Effector memory CD4-positive, alpha-beta T cell (primary cell): ENCODE measurements at places on chromosomes 2 and 18.
A peak's percentile ranks its signal among the peaks of the same experiment; 100 is the strongest.

GRCh38 chr18:2547477-2548087, 23.7 kb downstream of the METTL4 start:
- no peak overlapping the region for H3K27ac ChIP-seq
- DNase-seq, result no peak
- H3K4me1 ChIP-seq, result no peaks in the 10 kb centered on the region
- H3K36me3 ChIP-seq, result peaks cover 7% of the 10 kb centered on the region
- H3K4me3 ChIP-seq, result no peak overlapping the region

DNA sequence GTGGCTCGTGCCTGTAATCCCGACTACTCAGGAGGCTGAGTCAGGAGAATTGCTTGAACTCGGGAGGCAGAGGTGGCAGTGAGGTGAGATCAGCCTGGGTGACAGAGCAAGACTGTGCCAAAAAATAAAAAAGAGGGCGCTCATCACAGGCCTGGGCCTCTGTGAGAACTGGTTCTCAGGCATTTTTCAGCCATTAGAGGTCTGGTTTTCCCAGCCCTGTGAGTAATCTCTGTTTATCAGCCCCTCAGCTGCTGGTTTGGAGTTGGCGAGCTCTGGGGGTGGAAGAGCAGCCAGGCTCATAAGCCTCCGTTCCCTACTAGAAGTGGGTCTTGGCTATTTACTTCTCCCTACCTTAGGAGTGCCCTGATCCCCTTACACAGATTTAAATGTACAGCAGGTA, 53.1 kb downstream of the CHRNA1 start:
- peaks cover 3% of the 10 kb centered on the region for H3K27me3 ChIP-seq
- H3K27ac ChIP-seq, result no peak overlapping the region
- H3K36me3 ChIP-seq, result no peaks in the 10 kb centered on the region
- no peak overlapping the region for H3K4me3 ChIP-seq

GRCh38 chr2:6977113-6977741, 60.0 kb downstream of the RNF144A start:
- H3K27me3 ChIP-seq, result no peaks in the 10 kb centered on the region
- no peak overlapping the region for H3K4me3 ChIP-seq
- DNase-seq, result no peak
- no peak overlapping the region for H3K27ac ChIP-seq
- no peaks in the 10 kb centered on the region for H3K4me1 ChIP-seq
- no peaks in the 10 kb centered on the region for H3K36me3 ChIP-seq

GRCh38 chr2:220648628-220649027, 923.5 kb downstream of the EPHA4 start:
- H3K4me1 ChIP-seq, result no peaks in the 10 kb centered on the region
- H3K4me3 ChIP-seq, result no peak overlapping the region
- H3K27me3 ChIP-seq, result no peaks in the 10 kb centered on the region
- no peak for DNase-seq
- no peak overlapping the region for H3K27ac ChIP-seq

- H3K36me3 ChIP-seq, result peaks cover 20% of the 10 kb centered on the region
- peak; percentile 18 for DNase-seq
- no peak overlapping the region for H3K4me3 ChIP-seq
- no peaks in the 10 kb centered on the region for H3K27me3 ChIP-seq
Observed at GRCh38 chr2:219155054-219155644, 5.5 kb downstream of the NHEJ1 start.

DNA sequence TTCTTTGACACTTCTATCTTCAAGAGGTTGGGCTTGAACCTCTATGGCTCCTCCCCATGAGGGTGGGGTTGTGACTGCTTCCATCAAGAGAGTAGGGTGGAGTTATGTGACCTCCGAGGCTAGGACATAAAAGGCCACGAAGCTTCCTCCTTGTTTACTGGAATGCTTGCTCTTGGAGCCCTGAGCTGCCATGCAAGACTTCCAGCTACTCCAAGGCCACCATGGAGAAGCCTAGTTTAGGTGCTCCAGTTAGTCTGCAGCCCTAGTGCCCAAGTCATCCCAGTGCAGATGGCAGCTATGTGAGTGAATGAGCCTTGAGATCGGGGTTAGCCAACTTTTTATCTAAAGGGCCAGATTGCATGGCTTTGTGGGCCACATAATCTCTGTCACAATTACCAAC, 2.4 kb upstream of the MERTK start:
- no peak overlapping the region for H3K27ac ChIP-seq
- H3K27me3 ChIP-seq, result peaks cover 5% of the 10 kb centered on the region
- no peak overlapping the region for H3K4me3 ChIP-seq
- peaks cover 10% of the 10 kb centered on the region for H3K4me1 ChIP-seq
- DNase-seq, result no peak

GRCh38 chr18:24293254-24293653, 104.4 kb downstream of the OSBPL1A start:
- H3K4me1 ChIP-seq, result no peaks in the 10 kb centered on the region
- DNase-seq, result no peak
- H3K36me3 ChIP-seq, result no peaks in the 10 kb centered on the region
- no peaks in the 10 kb centered on the region for H3K27me3 ChIP-seq
- H3K4me3 ChIP-seq, result no peak overlapping the region

GRCh38 chr18:25921677-25922421, 168.6 kb downstream of the SS18 start:
- no peaks in the 10 kb centered on the region for H3K36me3 ChIP-seq
- DNase-seq, result no peak
- no peak overlapping the region for H3K4me3 ChIP-seq
- H3K27ac ChIP-seq, result no peak overlapping the region
- no peaks in the 10 kb centered on the region for H3K4me1 ChIP-seq
- H3K27me3 ChIP-seq, result no peaks in the 10 kb centered on the region

DNA sequence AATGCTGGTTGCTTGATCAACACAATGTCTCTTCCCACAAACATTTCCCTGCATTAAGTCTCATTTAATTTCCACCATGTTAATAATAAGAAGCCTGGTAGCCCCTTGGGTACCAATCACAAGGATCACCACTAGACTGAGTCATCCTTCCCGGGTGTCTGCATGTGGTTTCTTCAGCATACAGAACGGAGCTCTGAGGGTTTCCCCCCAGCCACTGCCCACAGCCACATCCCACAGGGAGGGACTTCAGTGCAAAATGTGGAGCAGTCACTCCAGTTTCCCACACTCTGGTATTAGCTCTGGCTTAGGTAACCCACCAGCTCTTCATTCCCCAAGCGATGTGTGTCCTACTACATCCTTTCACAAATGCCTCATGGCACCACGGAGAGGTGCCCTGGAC, 42.7 kb upstream of the POLE4 start:
- H3K4me1 ChIP-seq, result no peaks in the 10 kb centered on the region
- no peak overlapping the region for H3K4me3 ChIP-seq
- no peaks in the 10 kb centered on the region for H3K27me3 ChIP-seq
- no peak for DNase-seq

GRCh38 chr2:143801561-143801960, 672.3 kb downstream of the ARHGAP15 start:
- H3K4me1 ChIP-seq, result no peaks in the 10 kb centered on the region
- H3K36me3 ChIP-seq, result no peaks in the 10 kb centered on the region
- H3K27me3 ChIP-seq, result no peaks in the 10 kb centered on the region
- no peak overlapping the region for H3K27ac ChIP-seq
- H3K4me3 ChIP-seq, result no peak overlapping the region

DNA sequence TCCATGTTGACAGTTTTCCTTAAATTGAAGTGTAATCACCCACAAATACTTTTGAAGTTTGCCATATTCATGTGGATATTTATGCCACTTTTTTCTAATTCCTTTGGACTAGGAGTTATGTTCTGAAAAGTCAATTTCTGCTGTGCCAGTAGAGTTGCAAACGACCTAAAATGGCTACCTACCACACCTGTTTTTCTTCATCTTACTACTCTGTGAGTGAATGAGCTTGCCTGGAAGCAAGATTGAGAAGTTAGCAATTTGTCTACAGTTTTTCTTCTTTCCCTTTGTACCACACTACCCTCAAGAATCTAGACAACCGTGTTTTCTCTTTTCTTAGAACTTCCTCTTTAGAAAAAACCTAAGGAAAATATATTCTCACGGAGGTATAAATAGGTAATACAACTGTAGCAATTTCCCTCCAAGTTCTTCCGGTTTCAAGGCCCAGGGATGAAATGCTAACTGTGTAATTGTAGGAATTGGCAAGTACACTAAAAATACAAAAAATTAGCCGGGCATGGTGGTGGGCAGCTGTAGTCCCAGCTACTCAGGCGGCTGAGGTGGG, 7.3 kb upstream of the SLC39A10 start:
- H3K27ac ChIP-seq, result no peak overlapping the region
- H3K4me3 ChIP-seq, result no peak overlapping the region
- H3K36me3 ChIP-seq, result no peaks in the 10 kb centered on the region
- no peaks in the 10 kb centered on the region for H3K27me3 ChIP-seq

- no peaks in the 10 kb centered on the region for H3K36me3 ChIP-seq
- H3K4me3 ChIP-seq, result no peak overlapping the region
- no peaks in the 10 kb centered on the region for H3K27me3 ChIP-seq
- H3K4me1 ChIP-seq, result peaks cover 5% of the 10 kb centered on the region
Observed at GRCh38 chr2:10266133-10266620, 36.5 kb upstream of the HPCAL1 start.

DNA sequence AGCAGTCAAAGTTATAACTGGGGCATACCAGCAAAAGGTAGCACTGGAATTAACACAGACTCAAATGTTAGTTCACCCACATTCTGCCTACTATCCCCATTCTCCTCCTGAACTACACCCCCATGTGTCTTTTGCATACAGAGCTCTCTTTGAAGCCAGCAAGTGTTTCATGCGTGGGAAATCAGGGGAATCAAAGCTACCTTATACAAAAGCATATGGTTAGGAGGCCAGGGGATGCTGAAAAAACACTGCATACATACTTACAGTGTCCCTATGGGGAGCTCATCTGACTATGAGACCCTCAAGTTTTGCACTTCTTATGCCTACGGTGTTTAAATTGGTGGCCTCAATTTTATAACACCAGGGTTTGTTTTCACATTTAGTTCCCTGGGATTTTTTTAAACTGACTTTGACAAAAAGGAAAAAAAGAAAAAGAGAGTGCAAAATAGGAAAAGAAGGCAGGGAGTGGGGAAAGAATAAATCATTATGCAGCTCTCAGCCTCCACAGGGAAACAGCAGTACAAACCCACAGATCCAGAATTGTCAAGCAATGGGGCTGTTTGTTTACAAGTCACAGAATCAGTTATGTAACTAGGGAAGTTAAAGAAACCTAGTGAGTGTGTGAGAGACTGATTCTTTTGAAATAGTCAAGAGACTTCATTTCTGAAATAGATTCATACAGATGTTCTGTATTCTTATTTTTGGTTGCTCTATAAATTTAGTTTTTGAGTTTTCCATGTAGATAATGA, 20.1 kb upstream of the PPP3R1 start:
- no peaks in the 10 kb centered on the region for H3K27me3 ChIP-seq
- H3K36me3 ChIP-seq, result no peaks in the 10 kb centered on the region
- H3K4me3 ChIP-seq, result no peak overlapping the region
- DNase-seq, result no peak

DNA sequence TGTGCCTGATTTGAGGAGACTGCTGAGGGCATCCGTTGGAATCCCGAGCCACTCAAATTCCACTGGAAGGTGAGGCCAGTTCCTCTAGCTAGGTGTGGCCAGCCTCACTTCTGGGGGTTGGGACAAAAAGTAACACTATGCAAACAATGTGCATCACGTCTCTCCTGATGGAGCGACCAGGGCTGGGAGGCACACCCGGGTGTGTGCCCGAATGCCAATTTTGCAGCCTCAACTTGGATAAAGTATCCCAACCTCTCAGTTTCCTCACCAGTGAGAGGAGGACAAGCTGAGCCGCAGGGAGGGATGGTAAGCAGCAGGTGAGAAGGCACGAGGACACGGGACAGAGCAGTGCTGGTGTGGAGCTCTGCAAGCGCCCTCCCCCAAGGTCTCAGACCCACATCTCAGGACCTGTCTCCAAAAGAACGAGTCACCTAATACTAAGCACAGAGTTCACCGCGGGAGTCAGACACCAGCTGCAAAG, 218.3 kb downstream of the HAUS1 start:
- H3K27ac ChIP-seq, result no peak overlapping the region
- no peak overlapping the region for H3K4me3 ChIP-seq
- DNase-seq, result no peak
- no peaks in the 10 kb centered on the region for H3K4me1 ChIP-seq
- no peaks in the 10 kb centered on the region for H3K36me3 ChIP-seq
- H3K27me3 ChIP-seq, result no peaks in the 10 kb centered on the region

DNA sequence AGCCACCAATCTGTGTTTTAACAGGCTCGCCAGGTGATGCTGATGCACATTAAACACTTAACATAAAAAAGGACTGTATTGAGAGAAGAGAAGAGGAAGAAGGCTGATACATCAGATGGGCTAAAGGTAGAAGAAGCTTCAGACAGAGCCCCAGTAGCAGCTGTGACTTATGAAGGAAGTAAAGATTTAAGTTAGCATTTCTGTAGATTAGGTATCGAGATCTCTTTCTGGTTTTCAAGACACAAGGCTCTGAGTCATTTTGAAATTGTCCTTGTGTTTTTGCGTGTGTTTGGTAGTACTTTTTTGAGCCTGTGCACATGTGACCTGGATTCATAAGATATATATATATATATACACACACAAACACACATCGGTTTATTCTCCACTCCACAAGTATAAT, 40.6 kb upstream of the GCFC2 start:
- no peaks in the 10 kb centered on the region for H3K27me3 ChIP-seq
- DNase-seq, result no peak
- H3K27ac ChIP-seq, result no peak overlapping the region
- H3K36me3 ChIP-seq, result no peaks in the 10 kb centered on the region

- no peaks in the 10 kb centered on the region for H3K27me3 ChIP-seq
- no peak overlapping the region for H3K27ac ChIP-seq
- DNase-seq, result no peak
- H3K4me3 ChIP-seq, result no peak overlapping the region
Observed at GRCh38 chr18:44786688-44787087, 106.0 kb downstream of the SETBP1 start.
